T-helper 2 cell treated with Interferon-gamma antibody and Interleukin-4, amounts not matched to agents 100 ng/mL and 5 ng/mL, for 36 hours (primary cell): ENCODE measurements at places on chromosomes 5 and 9. TPM values are rescaled to one million over a fixed set of nuclear protein-coding genes. Genes with fewer than 3 reads are reported as not detected.

THOC3 gene
- total RNA-seq, result 94.6 and 105 TPM in 2 replicates

CORO2A gene
- 3.2 TPM in 2 replicates for total RNA-seq

PCDHA6 gene
- not detected in 2 replicates for total RNA-seq

FOXI1 gene
- total RNA-seq, result not detected in 2 replicates

CYSRT1 gene
- 0.23 and 0.27 TPM in 2 replicates for total RNA-seq

GBA2 gene
- total RNA-seq, result 54.1 and 62.3 TPM in 2 replicates

TXNDC8 gene
- not detected in 2 replicates for total RNA-seq

LCN2 gene
- not detected in 2 replicates for total RNA-seq

NR5A1 gene
- total RNA-seq, result not detected in 2 replicates

ZNF454 gene
- 0.07 TPM in 1 of 2 replicates, not detected in the other for total RNA-seq

CSF1R gene
- total RNA-seq, result 0.14 TPM in 1 of 2 replicates, not detected in the other

INSYN2B gene
- total RNA-seq, result not detected in 2 replicates

FBN2 gene
- not detected in 2 replicates for total RNA-seq

IL4 gene
- 4.0 and 7.9 TPM in 2 replicates for total RNA-seq

PCDHA11 gene
- total RNA-seq, result not detected in 2 replicates

COL5A1 gene
- total RNA-seq, result 0.07 and 0.14 TPM in 2 replicates

SMIM3 gene
- total RNA-seq, result 20.4 TPM in 2 replicates

PCDHGA6 gene
- total RNA-seq, result 0.57 and 0.70 TPM in 2 replicates

ZCCHC7 gene
- 20.3 and 21.6 TPM in 2 replicates for total RNA-seq

TDRD7 gene
- total RNA-seq, result 10.5 and 10.6 TPM in 2 replicates

PCAT7 gene
- total RNA-seq, result not detected in 2 replicates

ADAMTSL2 gene
- total RNA-seq, result not detected in 2 replicates

CDH9 gene
- not detected in 2 replicates for total RNA-seq

PCDHGB7 gene
- 0.20 and 0.39 TPM in 2 replicates for total RNA-seq

PCDHGC3 gene
- total RNA-seq, result 0.07 and 0.18 TPM in 2 replicates

GDF9 gene
- total RNA-seq, result 0.18 and 0.27 TPM in 2 replicates

HTR4 gene
- not detected in 2 replicates for total RNA-seq

DDX4 gene
- 0.98 and 1.5 TPM in 2 replicates for total RNA-seq

DNAI1 gene
- total RNA-seq, result not detected in 2 replicates

APBA1 gene
- total RNA-seq, result 5.2 and 6.2 TPM in 2 replicates

TAL2 gene
- not detected in 2 replicates for total RNA-seq

PCDHB9 gene
- not detected in 2 replicates for total RNA-seq

CYLC2 gene
- total RNA-seq, result not detected in 2 replicates

CCL27 gene
- total RNA-seq, result 0.25 and 0.84 TPM in 2 replicates

MELK gene
- 52.6 and 56.0 TPM in 2 replicates for total RNA-seq

PTGES2 gene
- total RNA-seq, result 52.5 and 60.0 TPM in 2 replicates
